ENCODE measurements at places on chromosomes 7 and 10.

GRCh38 chr10:104910712-104911111 is 269.6 kb downstream of the SORCS3 start:
- no peak for DNase-seq

- DNase-seq, result no peak
Observed at GRCh38 chr7:51080622-51081269, 235.9 kb downstream of the COBL start.

DNA sequence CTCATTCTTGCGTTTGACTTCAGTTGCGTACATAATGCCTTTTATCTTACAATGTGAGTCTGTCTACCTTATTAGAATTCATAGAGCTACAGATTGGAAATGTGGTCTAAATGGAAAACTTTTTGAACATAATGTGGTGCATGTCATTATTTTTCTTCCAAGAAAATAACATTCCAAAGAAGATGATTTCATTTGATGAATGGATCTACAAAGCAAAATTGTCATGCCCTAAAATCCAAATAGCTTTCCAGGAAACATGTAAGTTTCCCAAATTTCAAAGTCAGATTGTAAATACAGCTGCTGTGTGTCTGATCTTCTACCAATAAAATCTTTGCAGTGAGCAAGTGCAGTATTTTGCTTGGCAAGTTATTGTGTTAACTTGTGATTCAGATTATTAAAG is 101.8 kb upstream of the FZD8 start:
- DNase-seq, result no peak

DNA sequence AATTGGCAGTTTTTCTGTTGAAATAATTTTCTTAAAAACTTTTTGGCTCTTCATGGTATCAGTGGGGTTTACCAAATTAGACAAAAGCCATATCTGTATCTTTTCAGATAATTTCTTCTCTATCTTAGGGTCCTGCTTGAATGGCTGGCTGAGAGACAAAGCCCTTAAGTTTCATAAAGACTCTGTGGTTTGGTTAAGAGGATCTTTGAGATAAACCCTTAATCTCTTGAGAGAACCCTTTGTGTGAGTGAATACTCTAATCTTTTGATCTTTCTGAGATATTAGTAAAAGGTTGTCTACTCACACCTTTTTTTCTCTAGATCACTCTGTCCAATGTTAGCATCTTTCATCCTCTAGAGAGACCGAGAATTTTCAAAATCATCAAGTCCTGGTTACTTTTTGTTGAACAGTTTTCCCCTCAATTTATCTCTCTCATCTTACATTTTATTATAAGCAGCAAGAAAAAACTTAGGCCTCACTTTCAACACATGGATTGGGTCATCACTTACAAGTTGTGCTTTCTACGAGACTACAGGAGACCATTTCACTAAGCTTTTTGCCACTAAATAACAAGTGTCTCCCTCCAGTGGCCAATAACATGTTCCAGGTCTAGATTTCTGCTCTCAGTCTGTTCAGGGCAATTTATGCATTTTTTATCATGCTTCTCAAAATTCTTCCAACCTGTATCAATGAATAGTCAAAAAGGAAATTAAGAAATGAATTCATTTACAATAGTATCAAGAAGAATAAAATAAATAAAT is 28.4 kb downstream of the DNAJC9 start:
- peak; percentile 12 for DNase-seq

- no peak for DNase-seq
Observed at GRCh38 chr7:30983914-30984247, 20.1 kb downstream of the GHRHR start.

DNA sequence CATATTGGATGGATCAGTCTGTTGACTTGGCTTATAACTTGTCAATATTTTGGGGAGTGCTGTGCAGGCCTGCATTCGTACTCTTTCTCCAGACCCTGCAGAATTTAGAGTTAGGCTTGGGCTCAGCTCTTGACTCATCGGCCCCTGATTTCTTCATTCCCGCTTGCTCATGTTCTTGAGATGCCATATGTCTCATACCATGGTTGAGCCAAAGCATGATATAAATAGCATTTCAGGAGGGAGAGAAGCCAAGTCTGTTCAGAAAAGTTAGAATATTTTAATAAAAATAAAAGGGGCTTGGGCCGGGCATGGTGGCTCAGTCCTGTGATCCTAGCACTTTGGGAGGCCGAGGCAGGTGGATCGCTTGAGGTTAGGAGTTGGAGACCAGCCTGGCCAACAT is 898.1 kb downstream of the TYW1 start:
- no peak for DNase-seq

DNA sequence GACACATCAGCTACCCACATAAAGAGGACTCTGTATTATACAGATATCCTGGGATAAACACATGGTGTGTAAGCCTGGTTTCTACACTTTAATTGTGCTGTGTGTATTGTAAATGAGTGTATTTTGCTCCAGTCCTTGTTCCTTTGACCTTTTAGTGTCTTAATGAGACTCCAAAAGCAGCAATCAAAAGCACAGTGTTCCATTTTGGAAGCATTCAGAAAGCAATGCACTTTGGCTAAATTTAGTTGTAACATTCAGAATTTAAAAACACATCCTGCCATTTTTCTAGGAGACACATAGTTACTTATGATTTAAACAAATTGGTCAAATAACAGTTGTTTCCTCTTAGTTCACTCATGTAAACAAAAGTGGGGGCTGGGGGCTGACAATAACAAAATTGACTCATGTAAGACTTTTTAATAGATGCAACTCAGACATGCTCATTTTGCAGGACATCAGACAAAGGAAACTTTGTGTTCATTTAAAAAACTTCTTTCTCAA is 122.2 kb downstream of the GPR37 start:
- no peak for DNase-seq

- DNase-seq, result no peak
Observed at GRCh38 chr10:91051829-91052228, 130.9 kb upstream of the ANKRD1 start.

GRCh38 chr7:44580945-44581878 is 819 bp downstream of the TMED4 start:
- DNase-seq, result no peak

GRCh38 chr7:8042796-8043535 is 74.4 kb downstream of the GLCCI1 start:
- DNase-seq, result no peak

GRCh38 chr10:44988957-44989585 is 10.5 kb upstream of the DEPP1 start:
- DNase-seq, result no peak

DNA sequence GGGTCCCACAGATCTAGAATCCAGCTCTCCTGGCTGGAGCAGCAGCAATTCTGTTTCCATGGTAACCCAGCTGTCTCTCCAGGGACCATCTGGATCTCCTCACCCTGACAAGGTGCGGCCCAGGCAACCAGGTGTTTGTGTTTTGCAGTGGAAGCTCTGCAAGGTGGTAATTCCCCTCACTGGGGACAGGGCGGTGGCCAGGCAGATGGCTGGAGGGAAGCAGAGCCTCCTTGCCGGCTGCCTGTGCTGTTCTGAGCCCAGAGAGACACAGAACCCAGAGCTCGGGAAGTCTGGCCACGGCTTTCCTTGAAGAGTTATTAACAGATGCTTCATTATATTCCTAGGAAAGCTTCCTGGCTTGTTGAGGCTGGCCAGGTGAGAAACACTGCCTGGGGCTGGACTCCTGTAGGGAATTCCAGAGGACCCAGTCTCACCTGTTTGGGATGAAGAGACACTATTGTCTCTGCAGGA is 118.2 kb upstream of the PPIF start:
- no peak for DNase-seq

- no peak for DNase-seq
Observed at GRCh38 chr10:98536551-98536950, 89.8 kb upstream of the HPS1 start.

GRCh38 chr7:130270947-130271800 is 4.5 kb downstream of the CPA2 start:
- DNase-seq, result no peak

- no peak for DNase-seq
Observed at GRCh38 chr10:113350311-113351040, 202.4 kb upstream of the HABP2 start.

- no peak for DNase-seq
Observed at GRCh38 chr7:41167836-41168235, 535.1 kb downstream of the INHBA start.

GRCh38 chr10:21530168-21530567 is 3.9 kb upstream of the MLLT10 start:
- DNase-seq, result no peak

DNA sequence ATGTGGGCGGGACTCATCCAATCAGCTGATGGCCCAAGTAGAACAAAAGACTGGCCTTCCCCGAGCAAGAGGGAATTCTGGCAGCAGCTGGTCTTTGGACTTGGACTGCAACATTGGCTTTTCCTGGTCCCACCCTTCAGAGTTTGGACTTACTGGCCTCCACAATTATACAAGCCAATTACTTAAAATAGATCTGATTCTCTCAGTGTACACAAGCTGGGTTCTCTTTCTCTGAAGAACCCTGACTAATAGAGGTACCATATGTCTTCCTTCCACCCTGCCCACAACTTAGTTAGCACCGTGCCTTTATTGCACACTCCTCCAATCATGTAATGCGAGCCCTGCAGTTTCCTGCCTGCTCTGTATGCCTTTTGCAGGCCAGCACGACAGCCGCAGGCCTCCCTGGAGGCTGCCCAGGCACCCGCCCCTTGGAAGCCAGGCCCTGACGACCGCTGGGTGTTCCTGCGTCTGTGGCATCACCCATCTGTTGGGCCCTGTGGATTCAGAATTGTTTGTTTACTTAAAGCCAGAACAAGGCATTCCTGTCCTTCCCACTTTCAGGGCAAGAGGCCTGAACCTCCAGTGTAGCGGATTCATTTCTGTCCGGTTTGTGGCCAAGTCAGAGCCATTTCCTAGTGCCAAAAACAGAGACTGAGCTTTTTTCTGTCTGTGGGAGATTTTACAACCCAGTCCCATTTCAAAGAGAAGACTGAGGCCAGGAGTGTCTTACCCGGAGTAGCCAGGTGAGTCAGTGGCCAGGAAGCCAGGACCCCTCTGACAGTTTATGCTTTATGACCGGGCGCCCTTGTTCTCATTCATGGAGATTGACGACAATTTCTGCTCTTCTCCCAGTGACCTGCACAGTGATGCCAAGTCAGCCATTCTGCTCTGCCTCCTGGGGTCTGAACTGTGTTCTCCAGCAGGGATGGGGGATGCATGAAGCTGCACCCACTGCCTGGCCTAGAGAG is 968 bp upstream of the INMT start:
- DNase-seq, result no peak

- no peak for DNase-seq
Observed at GRCh38 chr10:128324058-128324827, 198.0 kb upstream of the MKI67 start.

DNA sequence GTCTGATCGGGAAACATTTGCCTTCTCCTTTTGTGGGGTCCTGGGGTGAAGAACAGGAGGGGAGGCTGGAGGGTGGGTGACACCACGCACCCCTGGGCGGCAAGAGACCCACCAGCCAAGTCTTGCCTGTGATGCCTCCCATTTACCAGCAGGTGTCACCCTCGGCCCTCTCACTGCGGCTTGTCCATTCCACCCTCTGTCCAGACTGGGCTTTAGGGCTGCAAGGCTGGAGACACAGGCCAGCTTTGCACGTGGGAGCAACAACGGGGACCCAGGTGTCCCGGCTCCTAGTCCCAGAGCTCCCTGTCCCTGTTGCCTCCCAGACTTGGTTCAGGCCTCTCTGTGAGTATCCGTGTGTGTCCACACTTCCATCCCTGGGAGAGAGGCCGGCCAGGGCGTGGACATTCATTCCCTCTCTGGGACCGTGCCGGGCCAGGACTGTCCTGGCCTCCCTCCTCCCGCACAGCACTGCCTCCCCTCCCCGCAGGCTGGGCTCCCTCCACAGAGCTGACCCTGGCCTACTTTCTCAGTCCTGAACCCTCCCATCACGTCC is 36.2 kb upstream of the GTF2IRD1 start:
- peak; percentile 50 for DNase-seq

- peak; percentile 97 for DNase-seq
Observed at GRCh38 chr7:1512781-1513656, 8.8 kb upstream of the INTS1 start.

GRCh38 chr10:128055061-128055868 is 71.0 kb downstream of the MKI67 start:
- no peak for DNase-seq

DNA sequence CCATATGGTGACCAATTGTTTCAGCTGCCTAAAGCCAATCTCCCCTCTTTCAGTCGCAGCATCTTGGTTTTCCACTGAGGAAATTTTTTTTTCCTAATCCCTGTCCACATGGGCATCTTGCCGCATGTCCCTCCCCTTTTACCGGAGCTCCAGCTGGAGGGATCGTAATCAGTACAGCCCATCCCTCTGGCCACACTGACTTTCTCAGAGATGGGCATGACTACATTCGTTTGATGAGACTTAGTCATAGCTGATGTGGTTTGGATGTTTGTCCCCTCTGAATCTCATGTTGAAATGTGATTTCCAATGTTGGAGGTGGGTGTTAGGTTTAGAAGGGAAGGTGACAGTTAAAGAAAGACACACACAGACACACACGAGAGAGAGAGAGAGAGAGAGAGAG is 186.8 kb upstream of the CXCL12 start:
- no peak for DNase-seq

GRCh38 chr10:24906372-24906771 is 46.0 kb downstream of the PRTFDC1 start:
- DNase-seq, result peak; percentile 50

- DNase-seq, result no peak
Observed at GRCh38 chr10:112159469-112159868, 24.1 kb downstream of the GPAM start.

DNA sequence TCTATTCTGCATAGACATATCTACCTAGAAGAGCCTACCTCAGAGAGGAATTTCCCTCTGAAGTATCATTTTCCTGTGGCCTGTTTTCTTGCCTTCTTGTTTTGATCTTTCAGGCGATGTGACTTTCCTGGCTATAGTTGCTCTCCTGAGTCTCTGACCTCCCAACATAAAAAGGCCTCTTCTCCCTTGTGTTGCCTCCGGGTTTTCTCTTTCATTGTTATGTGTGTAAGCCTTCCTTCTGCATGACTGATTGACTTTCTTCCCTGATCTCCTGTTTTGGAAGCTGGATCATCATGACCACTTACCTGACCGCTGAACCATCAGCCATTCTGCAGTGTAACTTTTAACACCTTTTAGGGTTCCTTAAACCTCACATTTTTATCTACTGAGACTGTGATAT is 441.5 kb upstream of the ETV1 start:
- DNase-seq, result no peak

- DNase-seq, result no peak
Observed at GRCh38 chr10:124734311-124735166, 9.6 kb downstream of the FAM53B start.

DNA sequence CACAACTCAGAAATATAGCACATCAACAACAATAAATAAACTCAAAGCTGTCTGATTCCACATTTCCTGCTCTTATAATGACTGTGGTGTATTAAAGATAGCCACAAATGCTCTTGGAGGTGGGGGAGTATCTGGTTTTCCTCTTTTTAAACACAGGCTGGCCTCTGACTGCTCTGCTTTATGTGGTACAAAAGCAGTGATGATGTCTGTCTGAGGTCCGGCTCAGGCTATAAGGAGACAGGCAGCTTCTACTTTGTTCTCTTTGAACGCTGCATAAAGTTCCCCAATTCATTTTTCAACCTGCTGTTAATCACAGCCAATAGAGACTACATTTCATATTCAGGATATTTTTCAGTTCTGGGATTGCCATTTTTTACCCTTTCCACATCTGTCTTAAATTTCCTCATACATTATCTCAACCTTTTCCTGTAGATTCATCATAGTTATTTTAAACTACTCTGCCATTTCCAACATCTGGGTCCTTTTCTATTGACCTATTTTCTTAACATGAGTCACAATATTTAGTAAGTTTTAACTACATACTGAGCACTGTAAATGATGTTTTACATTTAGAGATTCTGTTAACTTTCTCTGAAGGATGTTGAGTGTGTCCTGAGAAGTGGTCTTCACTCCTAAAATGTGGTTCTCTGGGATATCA is 64.9 kb downstream of the CRPPA start:
- DNase-seq, result no peak
